OCI-LY7 (cell line): ENCODE measurements at places on chromosomes 16 and 17. TPM values are rescaled to one million over a fixed set of nuclear protein-coding genes. Genes with fewer than 3 reads are reported as not detected.
A peak's percentile ranks its signal among the peaks of the same experiment; 100 is the strongest.

- no peak for DNase-seq
These were observed 17.8 kb downstream of the RARA start for GRCh38 chr17:40326832-40327199.

- DNase-seq: no peak
These were observed 8.6 kb downstream of the ZNF598 start for GRCh38 chr16:2001035-2001434.

- no peak for DNase-seq
These were observed 208.3 kb downstream of the KCNJ2 start for GRCh38 chr17:70377654-70378053.

DNA sequence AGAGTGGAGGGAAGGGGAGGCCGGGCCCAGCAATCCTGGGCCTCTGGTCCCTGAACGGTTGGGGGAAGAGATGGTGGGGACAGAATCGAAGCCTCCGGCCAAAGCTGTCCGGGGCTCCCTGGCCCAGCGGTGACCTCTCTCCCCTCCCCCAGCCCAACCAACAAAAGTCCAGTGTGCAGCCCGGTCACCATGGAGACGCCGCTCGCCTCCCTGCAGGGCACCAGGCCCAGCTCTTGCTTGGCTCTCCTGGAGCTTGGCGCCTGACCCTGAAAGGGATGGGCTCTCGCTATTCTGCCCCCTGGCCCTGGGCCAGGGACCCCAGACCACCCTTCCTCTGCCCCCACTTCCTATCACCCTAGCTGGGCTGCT lies 1.3 kb downstream of the METRN start:
- DNase-seq: no peak

DNA sequence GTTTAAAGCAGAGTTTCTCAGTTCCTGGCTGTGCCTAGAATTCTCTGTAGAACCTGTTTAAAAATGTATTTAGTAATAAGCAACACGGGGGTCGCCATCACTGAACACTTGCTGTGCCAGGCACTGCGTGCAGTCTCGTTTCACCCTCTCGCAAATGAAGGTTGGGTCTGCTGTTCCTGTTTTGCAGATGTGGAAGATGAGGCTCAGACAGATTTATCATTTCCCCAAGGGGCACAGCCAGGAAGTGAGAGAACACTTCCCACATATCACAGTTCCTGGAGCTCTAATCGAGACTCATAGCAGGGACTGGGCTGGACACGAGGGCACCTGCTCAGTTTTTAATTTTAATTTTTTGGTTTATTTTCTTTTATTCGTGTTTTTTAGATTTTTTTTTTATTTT lies 122.7 kb downstream of the ABCC6 start:
- DNase-seq: peak; percentile 84

GRCh38 chr16:10957771-10958482 lies 13.6 kb downstream of the CLEC16A start:
- no peak for DNase-seq

- peak; percentile 4 for DNase-seq
These were observed 40.5 kb downstream of the FTO start for GRCh38 chr16:53744449-53744848.

GRCh38 chr17:32239456-32239855 lies 26.2 kb upstream of the RHBDL3 start:
- no peak for DNase-seq

DNA sequence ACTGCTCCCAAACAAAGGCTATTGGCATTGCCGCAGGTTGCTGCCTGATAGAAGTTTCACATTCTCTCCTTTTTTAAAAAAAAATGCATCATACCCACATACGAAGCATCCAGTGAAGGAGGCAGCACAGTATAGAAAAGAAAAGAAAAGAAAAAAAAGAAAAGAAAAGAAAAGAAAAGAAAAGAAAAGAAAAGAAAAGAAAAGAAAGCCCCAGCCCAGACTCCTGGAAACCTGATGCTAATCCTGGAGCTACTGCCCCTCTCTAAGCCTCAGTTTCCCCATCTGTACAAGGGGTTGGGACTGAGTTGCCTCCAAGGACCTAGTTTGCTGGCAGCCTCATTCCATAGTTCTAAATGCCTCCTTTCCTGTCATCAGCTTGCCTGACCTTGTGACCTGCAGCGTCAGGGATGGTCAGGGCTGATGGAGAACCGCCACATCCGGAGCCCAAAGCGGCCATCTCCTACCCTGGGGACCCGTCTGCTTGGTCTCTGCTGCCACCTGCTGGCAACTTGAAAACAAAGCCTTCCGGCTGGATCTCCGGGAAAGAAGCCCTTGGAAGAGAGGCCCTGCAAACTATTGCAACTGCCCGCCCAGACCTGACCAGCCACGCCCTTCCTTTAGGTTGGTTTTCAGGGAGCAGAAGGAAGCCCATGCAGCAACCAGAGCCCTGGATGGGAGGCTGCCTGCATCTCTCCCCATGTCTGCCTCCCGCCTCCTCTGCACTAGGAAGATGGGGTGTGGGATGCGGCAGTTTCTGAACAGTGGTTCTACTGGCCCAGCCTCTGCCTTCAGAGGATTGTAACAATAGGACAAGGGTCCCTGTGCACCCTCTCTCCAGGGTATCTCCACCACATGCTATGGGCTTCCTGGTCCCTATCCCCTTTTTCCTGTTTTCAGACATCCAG lies 13.0 kb downstream of the AIPL1 start:
- peak; percentile 73 for DNase-seq

GRCh38 chr16:57630931-57631845 lies 2.8 kb downstream of the ADGRG1 start:
- no peak for DNase-seq

DNA sequence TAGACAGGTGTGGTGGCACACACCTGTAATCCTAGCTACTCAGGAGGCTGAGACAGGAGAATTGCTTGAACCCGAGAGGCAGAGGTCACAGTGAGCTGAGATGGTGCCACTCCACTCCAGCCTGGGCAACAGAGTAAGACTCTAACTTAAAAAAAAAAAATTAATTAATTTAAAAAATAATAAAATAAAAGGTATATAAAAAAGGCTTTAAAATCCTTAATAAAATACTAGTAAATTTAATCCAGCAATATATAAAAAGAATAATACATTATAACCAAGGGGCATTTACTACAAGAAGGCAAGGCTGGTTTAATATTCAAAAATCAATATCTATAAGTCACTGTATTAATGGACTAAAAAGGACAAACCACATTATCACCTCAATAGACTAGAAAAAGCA lies 44.8 kb upstream of the MNT start:
- DNase-seq: no peak

DNA sequence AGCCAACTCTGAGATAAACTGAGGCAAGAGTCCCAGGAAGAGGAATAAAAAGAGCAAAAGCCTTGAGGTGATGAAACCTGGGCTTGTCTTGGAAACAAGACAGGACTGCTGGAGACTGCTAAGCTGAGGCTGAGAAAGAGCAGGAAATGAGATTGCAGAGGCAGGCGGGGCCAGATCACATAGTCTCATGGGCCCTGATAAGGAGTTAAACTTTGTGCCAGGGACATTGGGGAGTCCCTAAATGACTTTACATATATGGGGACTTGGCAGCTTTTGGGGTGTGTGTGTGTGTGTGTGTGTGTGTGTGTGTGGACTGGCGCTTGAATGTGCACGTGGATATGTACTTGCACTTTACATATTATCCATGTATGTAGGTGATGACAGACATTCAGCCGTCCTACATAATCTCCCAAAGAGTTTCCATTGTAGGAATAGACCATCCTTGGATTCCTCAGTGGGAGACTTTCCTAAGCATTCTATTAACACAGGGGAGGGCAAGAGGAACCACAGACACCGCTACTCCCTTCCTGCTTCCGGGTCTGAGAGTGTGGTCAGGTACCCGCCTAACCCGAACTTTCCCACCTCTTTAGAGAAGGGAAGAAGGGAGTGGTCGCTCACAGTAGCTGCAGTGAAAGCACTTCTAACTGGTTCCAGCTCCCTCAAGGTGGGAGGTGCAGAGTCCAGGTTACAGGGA lies 123.1 kb downstream of the LYRM1 start:
- no peak for DNase-seq

DNA sequence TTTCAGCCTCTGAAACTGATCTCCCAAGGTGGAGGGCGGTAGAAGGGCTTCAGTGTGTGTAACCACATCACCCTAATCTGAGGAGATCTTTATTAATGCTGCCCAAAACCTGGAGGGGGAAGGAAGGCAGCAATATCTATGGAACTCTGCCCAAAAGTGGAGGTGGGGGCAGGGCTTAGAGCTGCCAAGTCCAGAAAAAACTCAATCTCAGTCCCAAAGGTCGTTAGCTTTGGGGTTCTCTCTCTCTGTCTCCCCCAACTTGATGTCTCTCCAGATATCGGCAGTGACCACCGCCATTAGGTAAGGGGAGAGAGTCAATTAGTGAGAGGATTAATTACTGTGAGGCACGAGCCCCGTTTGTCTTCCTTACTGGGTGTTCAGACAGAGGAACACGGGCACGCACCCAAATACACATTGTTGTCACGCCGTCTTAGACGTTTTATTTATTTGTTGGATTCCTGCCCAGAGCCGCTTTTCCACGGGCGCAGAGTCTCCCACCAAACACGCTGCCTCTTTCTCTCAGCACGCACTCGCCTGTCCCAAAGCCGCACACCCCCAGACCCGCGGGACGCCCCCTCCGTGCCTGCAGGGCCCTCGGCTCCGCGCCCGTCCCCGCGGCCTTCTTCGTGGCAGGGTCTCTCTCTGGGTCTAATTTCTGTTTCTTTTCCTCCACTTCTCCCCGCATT lies 5.4 kb upstream of the LHX1 start:
- no peak for DNase-seq

- peak; percentile 84 for DNase-seq
These were observed 23.6 kb downstream of the SEZ6 start for GRCh38 chr17:28982131-28982793.

DNA sequence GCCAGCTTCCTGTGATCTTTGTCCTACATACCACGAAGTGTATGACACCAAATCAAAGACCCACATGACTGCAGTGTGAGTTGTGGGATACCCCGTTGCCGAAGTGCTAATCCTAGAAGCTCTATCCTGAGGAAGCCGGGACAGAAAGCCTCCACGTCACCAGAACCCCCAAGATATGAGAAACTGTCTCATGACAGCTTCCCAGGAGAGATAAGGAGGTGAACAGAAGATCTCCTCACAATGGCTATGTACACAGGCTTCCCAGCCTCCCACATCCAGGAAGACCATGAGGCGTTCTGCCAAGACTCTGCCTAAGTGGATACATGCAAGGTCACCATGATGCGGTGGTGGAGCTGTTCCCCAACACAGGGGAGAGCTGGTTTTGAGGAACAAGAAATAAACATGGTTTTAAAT lies 37.1 kb downstream of the TRIM25 start:
- no peak for DNase-seq

DNA sequence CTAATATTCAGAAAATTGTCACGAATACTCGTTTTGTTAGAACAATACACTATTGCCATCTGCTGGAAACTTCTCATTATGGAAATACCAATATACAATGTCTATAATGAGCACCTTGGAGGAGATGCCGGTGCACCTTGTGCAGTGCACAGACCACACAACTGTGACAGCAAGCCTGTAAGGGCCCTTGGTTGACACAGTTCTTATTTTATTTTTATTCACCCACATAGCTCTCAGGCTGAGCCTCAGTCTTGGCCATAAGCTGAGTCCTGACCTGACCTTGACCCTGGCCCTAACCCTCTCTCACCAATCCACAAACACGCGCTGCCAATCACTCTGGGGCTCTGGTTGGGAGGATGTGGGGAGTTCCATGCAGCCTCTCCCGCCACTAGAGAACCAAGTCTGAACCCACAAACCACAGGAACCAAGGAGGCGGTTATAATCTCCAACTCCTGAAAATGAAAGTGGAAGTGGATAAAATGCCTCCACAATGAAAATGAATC lies 7.6 kb downstream of the AIPL1 start:
- DNase-seq: no peak

- no peak for DNase-seq
These were observed 3.3 kb downstream of the SMIM5 start for GRCh38 chr17:75636381-75637142.

GRCh38 chr17:80247561-80247960 lies 13.1 kb upstream of the RNF213 start:
- DNase-seq: no peak

Gene RAMP2
- not detected in 2 replicates for total RNA-seq

Gene ASB16
- total RNA-seq: 0.30 and 1.7 TPM in 2 replicates

Gene TUFM
- total RNA-seq: 176 and 211 TPM in 2 replicates

Gene GSE1
- total RNA-seq: 56.2 and 66.6 TPM in 2 replicates

Gene PRRT2
- 3.2 and 3.4 TPM in 2 replicates for total RNA-seq

Gene KCNG4
- total RNA-seq: not detected in 2 replicates

Gene RAB26
- total RNA-seq: 7.9 and 9.5 TPM in 2 replicates
